COR-L47 (cell line): ENCODE measurements at places on chromosomes 2 and 18.

- DNase-seq: no peak
Measured at GRCh38 chr2:134897932-134898331, 20.7 kb upstream of the CCNT2 start.

GRCh38 chr2:147456779-147457178 lies 388.1 kb upstream of the ACVR2A start:
- peak; percentile 18 for DNase-seq

DNA sequence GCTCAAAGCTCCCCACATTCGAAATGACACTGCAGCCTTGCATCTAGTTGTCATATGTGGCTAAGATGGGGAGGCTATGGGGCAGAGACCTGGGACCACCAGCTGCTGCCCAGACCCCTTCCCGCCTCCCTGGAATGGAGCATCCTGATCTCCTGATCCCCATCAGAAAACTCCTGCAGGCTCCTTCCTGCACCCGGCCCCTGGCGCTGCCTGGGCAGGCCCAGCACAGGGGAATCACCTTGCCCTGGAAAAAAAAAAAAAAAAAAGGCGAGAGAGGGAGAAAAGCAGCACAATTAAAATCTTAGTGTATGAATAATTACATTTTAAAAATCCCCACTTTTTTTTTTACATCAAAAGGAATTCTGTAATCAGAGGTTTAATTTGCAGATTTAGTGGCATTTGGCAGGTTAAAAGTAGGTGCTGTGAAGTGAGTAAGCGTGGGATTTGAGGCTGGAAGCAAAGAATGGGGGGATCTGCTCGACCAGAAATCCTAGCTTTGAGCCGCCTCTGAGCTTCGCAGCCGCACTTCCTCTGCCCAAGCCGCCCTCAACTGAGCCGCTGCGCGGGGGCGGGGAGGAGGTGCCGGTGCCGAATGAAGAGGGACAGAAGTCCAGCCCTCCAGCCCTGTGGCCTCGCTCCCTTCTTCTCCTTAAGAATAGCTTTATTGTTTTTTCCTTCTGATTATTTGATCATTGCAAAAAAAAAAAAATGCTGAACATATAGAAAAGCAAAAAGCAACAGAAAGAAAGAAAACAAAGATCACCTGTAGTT lies 30.0 kb downstream of the THNSL2 start:
- no peak for DNase-seq

DNA sequence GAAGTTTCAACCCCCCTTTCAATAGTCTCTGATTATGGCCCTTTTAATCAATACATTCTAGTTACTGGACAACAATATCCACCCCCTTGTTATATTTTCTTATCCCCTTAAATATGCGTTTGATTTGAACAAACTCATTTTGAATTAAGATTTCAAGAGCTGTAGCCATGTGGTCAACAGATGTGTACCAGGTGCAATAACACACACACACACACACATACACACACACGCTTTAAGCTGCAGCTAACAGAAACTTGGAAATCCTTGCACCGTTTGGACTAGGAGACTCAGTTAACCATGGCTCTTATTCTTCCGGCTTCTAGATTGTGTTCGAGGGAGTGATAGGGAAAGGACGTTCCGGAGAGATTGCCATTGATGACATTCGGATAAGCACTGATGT lies 82.8 kb downstream of the NRP2 start:
- DNase-seq: no peak

GRCh38 chr2:146324951-146325350 lies 1519.9 kb upstream of the ACVR2A start:
- no peak for DNase-seq

DNA sequence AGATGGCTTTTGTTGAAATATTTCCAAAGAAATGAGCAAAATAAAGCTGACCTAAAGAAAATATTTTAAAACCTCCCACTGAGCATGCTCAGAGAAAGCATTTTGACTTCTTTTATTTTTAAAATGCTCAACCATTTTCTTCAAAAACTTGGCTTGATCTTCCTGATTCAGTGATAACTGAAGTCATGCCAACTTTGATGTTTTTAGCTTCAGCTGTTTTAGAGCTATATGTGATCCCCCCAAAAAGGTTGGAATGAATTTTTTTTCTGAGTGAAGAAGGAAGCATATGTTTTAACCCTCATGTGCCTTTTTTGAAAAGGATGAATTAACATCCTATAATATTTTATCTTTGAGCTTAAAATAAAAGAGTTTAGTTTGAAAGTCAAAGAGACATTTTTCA lies 612.0 kb downstream of the ARHGAP15 start:
- DNase-seq: no peak

DNA sequence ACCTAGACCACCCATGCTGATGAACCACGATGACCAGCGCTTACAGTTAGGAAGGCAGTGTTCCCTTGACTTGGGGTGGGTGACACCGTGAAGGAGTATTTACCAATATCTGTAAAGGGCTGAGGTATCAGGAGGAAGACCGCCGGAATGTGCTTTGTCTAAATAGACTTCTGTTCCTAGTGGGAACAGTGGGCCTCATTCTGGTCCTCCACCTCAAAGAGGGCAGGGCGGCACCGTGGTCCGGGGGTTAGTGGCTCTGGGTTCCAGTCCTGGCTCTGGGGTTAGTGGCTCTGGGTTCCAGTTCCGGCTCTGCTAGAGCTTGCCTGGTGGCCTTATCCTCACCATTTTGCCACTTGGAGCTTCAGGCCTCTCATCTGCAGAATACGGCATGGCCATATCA lies 91.6 kb upstream of the SMAD2 start:
- no peak for DNase-seq

GRCh38 chr2:86344404-86344803 lies 7.0 kb upstream of the REEP1 start:
- DNase-seq: no peak

- DNase-seq: no peak
Measured at GRCh38 chr2:188571543-188572303, 280.0 kb downstream of the GULP1 start.

DNA sequence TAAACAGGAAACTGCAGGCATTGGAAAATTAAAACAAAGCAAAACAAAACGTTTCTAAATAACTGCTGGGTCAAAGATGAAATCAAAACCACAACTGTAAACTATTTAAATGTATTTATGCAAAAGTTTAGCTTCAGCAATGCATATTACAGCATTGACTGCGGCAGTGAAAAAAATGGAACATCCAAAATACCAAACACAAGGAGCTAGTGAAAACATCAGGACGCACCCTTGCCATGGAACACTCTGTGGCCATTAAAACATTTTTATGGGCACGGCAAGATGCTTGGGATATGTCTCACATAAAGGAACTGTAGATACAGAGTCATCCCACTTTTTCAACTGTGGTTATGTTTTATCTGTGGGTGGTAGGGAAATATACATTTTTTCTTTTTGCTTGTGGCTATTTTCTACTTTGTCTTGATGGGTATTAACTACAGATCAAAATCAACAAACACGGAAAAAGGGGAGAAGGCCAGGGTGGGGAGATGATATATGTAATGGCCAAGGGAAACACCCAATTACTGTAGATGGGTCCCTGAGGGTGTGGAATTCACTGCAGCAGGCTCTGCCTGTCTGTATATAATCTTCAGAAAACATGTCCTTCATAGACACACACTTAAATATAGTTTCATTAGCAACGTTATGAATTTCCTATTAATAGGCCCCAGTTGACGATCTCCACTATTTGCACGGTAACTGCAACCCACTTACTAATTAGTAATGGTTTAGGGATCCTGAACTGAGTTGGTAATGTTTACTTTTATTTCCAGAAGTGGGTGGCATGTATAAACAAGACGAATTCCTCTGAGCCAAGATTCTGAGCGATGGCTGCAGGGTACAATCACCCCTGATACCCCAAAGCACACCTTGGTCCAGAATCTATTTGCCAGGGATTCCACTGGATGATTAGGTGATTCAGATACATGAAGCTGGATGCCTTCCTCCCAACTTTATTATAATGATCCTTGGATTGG lies 110.5 kb downstream of the ACKR3 start:
- no peak for DNase-seq

GRCh38 chr2:21381421-21381820 lies 257.7 kb downstream of the TDRD15 start:
- peak; percentile 52 for DNase-seq

DNA sequence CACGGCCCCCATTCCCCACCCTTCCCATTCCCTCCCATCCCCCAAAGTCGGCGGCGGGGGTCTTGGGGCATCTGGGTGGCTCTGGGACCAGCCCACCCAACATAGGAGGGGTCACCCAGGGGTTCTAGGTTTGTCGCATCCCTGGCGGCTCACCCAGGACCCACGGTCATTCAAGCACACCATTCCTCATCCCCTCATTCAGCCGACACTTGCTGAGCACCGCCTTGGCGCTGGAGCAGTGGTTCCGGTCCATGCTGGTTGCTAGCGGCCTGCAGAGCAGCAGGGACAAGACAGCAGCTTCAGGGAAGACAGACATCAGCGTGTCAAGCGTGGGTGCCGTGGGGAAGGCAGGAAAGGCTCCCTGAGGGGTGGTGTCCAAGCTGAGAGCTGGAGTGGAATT lies 50.5 kb upstream of the OTOS start:
- DNase-seq: no peak

GRCh38 chr18:10139783-10140410 lies 226.1 kb downstream of the VAPA start:
- no peak for DNase-seq

DNA sequence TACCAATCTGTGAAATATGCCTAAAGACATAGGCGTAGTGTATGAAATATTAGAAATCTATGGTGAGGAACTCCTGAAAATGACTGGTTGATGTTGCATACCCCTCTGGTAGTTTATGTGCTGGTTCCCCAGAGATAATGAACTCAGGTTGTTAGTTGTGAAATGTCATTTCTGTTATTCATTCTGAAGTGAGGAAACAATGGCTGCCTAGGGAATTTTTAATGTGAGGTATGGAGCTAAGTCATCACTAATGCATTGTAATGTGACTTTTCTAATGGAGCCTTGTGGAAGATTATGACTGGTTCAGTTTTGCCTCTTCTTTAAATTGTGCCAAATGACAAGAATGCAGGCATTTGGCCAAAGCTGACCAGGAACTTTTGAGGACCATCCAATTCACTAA lies 61.6 kb upstream of the RAB27B start:
- no peak for DNase-seq

DNA sequence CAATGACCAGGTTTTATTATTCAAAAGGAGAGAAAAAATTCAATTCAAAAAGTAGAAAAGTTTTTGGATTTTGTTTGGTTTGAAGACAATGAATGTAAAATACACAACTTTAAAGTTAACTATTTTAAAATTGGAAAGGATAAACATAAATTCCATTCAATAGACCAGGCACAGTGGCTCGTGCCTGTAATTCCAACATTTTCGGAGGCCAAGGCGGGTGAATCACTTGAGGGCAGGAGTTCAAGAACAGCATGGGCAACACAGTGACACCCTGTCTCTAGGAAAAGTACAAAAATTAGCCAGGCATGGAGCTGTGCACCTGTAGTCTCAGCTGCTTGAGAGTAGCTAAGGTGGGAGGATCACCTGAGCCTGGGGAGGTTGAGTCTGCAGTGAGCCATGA lies 54.7 kb downstream of the SCN9A start:
- DNase-seq: no peak

GRCh38 chr2:227324642-227324994 lies 433 bp upstream of the MFF start:
- no peak for DNase-seq

DNA sequence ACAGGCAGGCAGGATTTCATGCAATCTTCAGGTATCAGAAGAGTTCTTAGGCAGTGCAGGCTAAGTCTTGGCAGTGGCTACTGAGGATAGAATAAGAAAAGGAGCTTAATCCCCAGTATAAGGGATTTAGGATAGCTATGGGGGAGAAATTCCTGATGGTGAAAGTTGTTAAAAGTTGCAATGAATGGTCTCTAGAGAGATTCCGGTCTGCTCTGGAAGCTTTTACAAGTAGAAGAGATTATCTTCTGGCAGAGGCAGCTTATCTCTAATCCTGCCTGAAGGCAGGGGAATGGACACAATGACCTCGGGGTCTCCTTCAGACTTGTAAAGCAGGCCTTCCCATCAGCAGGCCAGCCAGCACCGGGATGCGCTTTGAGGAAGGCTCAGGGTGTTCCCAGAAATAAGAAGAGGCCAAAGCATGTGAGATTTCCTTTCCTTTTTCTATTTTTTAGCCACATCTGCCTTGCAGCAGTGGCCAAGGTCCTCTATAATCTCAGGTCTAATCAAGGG lies 253.9 kb upstream of the KLHL29 start:
- DNase-seq: no peak

GRCh38 chr2:201735486-201735885 lies 37.0 kb upstream of the MPP4 start:
- DNase-seq: no peak

DNA sequence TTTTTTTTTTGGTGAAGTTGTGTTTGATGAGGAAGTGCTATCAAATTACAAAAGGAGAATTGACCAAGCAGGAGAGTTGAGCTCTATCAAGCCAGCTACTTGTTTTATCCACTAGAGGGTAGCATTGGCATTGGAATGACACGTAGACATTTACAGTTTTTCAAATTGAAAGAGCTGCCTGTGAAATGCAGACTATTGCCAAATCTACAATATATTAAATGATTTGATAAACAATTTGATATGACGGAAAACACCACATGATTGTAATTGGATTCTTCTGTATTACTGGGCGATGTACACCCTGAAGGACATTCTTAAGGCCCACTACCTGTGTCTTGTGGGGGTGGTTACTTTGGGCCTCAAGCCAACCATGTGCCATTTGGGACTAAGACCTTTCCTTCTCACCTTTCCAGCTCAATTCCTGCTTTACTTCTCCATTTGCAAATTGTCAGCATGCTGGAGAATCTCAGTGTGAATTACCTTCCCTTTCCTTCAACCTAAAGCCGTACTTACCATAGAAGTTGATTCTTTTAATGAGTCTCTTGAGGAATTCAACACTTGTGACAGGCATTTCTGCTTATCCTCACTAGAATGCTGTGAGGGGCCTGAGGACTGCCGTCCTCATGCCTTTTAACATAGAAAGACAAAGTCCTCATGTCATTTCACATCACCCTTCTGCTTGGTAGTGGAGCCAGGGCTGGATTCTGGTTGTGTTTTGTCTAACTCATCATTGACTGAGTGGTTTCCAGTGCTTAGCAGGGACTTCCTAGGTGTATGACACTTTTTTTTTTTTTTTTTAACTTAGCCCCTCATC lies 134.8 kb upstream of the THUMPD2 start:
- peak; percentile 60 for DNase-seq

DNA sequence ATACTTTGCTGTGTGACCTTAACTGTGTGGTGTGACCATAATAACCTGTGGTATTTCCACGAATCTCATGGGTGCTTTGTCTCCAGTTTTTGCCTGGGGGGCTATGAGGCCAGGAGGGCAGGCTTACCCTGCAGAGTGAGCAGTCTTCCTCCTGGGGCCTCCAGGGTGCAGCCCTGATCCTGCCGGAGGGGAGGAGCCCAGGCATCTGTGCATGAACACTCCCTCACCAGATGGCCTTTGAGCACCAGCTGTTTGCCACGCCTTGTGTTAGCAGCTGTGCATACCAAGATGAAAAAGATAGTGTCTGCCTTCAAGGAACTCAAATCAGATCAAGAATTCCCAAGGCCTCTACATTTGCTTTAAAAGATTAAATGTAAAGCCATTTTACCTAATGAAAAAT lies 75.0 kb upstream of the RBM44 start:
- DNase-seq: peak; percentile 16

GRCh38 chr2:159114835-159115234 lies 146.4 kb downstream of the TANC1 start:
- DNase-seq: no peak

GRCh38 chr18:74242438-74243096 lies 49.2 kb downstream of the CYB5A start:
- DNase-seq: peak; percentile 10

- DNase-seq: no peak
Measured at GRCh38 chr2:99970292-99970868, 172.0 kb downstream of the AFF3 start.
